Breast epithelium (tissue), 4 donors: ENCODE measurements at places on chromosomes 12 and 14.
A peak's percentile ranks its signal among the peaks of the same experiment; 100 is the strongest.

DNA sequence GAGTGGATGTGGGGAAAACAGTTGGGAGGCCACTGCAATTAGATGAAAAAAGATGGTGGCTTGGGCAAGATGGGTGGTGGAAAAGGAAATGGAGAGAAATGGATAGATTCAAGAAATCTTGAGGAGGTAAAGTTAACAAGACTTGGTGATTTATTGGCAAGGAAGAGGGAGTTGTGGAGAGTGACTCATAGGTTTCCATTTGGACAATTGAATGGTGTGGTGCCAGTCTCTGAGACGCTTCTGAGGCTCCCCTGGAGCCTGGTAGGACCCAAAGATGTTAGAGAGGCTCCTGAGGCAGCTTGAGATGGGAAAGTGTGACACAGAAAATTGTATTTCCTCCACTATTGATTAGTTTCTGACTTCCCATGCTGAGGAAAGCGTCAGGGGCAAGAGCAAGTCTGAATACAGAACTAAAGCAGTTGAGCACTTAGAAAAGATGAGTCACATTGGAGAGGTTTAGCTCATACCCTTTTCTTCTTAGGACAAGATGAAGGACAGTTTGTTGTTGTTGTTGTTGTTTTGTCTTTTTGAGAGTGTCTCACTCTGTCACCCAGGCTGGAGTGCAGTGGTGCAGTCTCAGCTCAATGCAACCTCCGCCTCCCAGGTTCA is 4.5 kb downstream of the PRPF40B start:
- H3K27ac ChIP-seq: no peak overlapping the region
- H3K4me1 ChIP-seq: no peaks in the 10 kb centered on the region
- DNase-seq: no peak
- no peak overlapping the region for H3K4me3 ChIP-seq
- no peaks in the 10 kb centered on the region for H3K27me3 ChIP-seq

- H3K27ac ChIP-seq: no peak overlapping the region
- H3K4me1 ChIP-seq: no peaks in the 10 kb centered on the region
These were observed 41.1 kb upstream of the TSPAN9 start for GRCh38 chr12:3035815-3036702.

- H3K27ac ChIP-seq: peak overlapping the region; percentile 92
- no peaks in the 10 kb centered on the region for H3K27me3 ChIP-seq
- no peaks in the 10 kb centered on the region for H3K36me3 ChIP-seq
- H3K4me1 ChIP-seq: peaks cover 9% of the 10 kb centered on the region
- DNase-seq: no peak
- peak overlapping the region; percentile 95 for H3K4me3 ChIP-seq
These were observed 1.8 kb downstream of the CLMN start for GRCh38 chr14:95317817-95318343.

DNA sequence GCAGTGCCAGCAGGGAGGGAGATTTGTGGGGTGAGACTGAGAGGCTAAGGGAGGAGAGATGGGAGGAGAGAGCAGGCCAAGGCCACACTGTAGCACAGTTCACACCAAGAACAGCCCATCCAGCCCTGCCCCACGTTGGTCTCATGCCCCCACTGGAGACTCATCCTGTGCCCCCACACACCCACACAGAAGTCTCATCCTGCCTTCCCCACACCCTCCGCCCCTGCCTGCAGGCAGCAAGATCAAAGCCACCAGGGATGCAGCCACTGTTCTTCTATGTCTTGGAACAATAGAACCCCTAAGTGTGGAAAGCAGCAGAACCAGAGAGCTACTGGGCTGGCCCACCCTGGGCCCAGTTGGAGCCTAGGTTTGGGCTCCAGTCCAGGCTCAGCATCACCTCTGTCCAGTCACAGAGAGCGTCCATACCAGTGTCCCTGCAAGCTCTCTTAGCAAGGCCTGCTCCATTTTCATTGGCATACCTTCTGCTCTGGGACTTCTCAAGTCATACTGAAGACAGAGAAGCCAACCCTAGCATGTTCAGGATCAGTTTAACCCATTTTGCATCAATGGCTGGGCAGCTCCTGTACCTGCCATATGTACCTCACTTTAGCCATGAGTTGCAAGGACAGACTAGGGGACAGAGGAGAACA is 31.7 kb upstream of the HDAC7 start:
- H3K36me3 ChIP-seq: no peaks in the 10 kb centered on the region
- no peak for DNase-seq
- no peak overlapping the region for H3K4me3 ChIP-seq
- H3K4me1 ChIP-seq: no peaks in the 10 kb centered on the region

GRCh38 chr12:129067491-129067890 is 214.2 kb downstream of the GLT1D1 start:
- H3K27me3 ChIP-seq: no peaks in the 10 kb centered on the region
- no peak for DNase-seq
- H3K36me3 ChIP-seq: no peaks in the 10 kb centered on the region
- H3K4me3 ChIP-seq: no peak overlapping the region
- no peaks in the 10 kb centered on the region for H3K4me1 ChIP-seq

GRCh38 chr12:48084066-48084465 is 21.8 kb downstream of the SENP1 start:
- H3K27ac ChIP-seq: no peak overlapping the region
- H3K4me3 ChIP-seq: no peak overlapping the region
- DNase-seq: no peak
- H3K27me3 ChIP-seq: no peaks in the 10 kb centered on the region
- H3K4me1 ChIP-seq: no peaks in the 10 kb centered on the region

GRCh38 chr14:58812050-58812910 is 174.5 kb downstream of the DACT1 start:
- no peak overlapping the region for H3K4me3 ChIP-seq
- no peaks in the 10 kb centered on the region for H3K4me1 ChIP-seq
- no peak for DNase-seq
- H3K27ac ChIP-seq: no peak overlapping the region
